ENCODE measurements at places on chromosomes 1 and 21.

- no peak for DNase-seq
Observed at GRCh38 chr1:36740446-36740845, 257.7 kb upstream of the CSF3R start.

- no peak for DNase-seq
Observed at GRCh38 chr1:169309178-169310166, 58.1 kb downstream of the NME7 start.

GRCh38 chr1:224744521-224744920 is 128.4 kb downstream of the CNIH3 start:
- DNase-seq = no peak

- DNase-seq = no peak
Observed at GRCh38 chr1:28682840-28683239, 14.3 kb downstream of the GMEB1 start.

GRCh38 chr1:182087719-182088350 is 26.3 kb upstream of the ZNF648 start:
- no peak for DNase-seq

- DNase-seq = no peak
Observed at GRCh38 chr1:9164532-9164900, 35.6 kb upstream of the GPR157 start.

- no peak for DNase-seq
Observed at GRCh38 chr1:203145321-203146041, 18.0 kb downstream of the ADORA1 start.

DNA sequence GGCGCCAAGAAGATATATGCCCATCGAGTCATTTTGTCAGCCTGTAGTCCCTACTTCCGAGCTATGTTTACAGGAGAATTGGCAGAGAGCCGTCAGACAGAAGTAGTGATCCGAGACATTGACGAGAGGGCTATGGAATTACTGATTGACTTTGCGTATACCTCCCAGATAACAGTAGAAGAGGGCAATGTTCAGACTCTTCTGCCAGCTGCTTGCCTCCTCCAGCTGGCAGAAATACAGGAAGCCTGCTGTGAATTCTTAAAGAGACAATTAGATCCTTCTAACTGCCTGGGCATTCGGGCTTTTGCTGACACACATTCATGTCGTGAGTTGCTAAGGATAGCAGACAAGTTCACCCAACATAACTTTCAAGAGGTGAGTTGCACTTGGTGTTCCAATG is 19.1 kb downstream of the KLHL20 start:
- DNase-seq = no peak

DNA sequence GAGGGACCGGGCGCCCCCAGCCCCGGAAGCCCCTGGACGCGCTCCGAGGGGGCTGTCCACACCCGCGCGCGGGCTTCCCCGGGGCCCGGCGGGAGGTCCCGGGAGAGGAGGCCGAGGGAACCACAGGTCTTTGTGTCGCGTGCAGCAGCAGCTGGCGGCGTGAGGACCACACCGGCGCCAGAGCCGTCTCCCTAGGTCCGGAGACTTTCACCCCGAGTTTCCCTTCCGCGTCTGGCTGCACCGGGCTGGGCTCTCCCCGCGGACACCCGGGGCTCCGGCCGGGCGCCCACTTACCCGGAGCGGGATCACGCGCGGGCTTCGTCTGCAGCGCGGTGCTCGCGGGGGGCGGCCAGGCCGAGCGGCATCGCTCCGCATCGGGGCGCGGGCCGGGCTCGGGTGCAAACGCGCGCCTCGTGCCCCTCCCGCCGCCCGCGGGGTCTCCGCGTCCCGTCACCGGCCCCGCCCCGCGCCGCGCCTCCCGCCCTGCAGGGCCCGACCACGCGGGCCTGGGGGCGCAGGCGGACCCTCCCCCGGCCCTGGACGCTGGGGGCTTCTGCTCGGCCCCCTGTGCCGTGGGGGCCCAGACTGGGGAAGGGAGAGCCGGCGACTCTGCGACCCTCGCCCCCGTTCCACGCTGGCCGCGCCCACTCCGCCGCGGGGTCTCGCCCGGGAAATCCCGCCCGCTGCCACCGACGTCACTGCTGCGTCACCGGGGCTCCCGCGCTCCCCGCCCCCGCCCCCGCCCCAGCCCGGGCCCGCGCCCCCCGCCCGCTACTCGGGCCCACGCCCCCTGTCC is at the start of gene GNG4:
GNG4 (minus strand) TSS at position 417 of the 796 bp plus-strand sequence. CDS start 65,946 bp downstream, outside the sequence.
- peak; percentile 86 for DNase-seq

GRCh38 chr1:95084317-95085176 is 11.8 kb upstream of the ALG14 start:
- peak; percentile 72 for DNase-seq

DNA sequence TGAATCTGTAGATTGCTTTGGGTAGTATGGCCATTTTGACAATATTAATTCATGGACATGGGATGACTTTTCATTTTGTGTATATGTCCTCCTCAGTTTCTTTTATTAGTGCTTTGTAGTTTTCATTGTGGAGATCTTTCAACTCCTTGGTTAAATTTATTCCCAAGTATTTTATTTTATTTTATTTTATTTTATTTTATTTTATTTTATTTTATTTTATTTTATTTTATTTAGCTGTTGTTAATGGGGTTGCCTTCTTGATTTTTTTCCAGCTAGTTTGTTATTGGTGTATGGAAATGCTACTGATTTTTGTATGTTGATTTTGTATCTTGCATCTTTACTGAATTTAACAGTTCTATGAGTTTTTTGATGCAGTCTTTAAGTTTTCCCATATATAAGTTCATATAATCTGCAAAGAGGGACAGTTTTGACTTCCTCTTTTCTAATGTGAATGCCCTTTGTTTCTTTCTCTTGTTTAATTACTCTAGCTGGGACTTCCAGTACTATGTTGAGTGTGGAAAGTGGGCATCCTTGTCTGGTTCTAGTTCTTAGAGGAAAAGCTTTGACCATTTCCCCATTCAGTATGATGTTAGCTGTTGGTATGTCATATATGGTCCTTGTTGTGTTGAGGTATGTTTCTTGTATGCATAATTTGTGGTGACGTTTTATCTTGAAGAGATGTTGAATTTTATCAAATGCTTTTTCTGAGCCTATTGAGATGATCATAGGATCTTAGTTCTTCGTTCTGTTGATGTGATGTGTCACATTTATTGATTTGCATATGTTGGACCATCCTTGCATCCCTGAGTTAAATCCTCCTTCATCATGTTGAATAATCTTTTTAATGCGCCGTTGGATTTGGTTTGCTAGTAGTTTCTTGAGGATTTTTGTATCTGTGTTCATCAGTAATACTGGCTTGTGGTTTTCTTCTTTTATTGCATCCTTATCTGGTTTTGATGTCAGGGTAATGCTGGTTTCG is 14.3 kb downstream of the CEPT1 start:
- DNase-seq = no peak

DNA sequence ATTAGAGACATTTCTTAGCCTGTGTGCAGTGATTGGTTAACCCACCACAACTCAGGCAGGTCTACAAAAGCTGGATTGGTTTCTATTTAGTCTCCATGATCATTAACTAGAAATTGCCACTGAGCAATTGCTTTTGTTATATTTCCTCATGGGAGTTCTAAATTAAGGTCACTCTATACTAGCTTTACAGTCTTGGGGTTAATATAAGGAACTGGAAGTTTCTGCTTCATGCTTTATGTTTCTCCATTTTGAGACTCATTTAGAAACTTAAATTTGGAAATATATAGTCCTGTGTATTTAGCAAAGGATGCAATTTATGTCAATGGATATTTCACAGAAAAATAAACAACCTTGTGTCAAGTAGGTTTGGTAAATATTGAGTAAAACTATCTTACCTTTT is 137.5 kb downstream of the HLX start:
- DNase-seq = no peak

DNA sequence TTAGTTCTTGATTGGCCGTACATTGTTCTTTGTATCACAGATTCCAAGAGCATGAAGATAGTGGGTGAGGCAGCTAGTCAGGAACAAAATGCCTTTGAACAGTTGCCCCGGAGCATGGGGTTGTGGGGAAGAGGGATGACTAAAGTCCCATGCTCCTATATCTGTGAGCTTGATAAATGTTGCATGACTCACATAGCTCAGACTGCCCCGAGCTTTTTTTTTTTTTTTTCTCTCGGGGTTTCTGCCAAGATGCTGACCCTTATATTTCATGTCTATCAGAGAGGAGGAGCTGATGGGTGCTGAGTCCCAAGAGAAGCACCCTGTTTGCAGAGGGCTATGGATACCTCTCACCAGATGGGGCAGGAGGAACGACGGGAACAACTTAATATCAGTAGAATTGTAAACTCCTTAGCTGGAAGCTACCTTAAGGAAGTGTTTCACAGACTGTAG is 40.6 kb downstream of the SRRM1 start:
- DNase-seq = no peak

All from iPS-NIHi11 (cell line).